ENCODE measurements at places on chromosomes 4 and X. TPM values are rescaled to one million over a fixed set of nuclear protein-coding genes. Genes with fewer than 3 reads are reported as not detected.

Gene ETDC
- total RNA-seq = not detected

Gene TBC1D8B
- 5.4 TPM for total RNA-seq

Gene PPP1R2C
- total RNA-seq = not detected

Gene CT45A1
- not detected for total RNA-seq

Gene SSX2
- total RNA-seq = not detected

Gene SSX2B
- total RNA-seq = not detected

DNA sequence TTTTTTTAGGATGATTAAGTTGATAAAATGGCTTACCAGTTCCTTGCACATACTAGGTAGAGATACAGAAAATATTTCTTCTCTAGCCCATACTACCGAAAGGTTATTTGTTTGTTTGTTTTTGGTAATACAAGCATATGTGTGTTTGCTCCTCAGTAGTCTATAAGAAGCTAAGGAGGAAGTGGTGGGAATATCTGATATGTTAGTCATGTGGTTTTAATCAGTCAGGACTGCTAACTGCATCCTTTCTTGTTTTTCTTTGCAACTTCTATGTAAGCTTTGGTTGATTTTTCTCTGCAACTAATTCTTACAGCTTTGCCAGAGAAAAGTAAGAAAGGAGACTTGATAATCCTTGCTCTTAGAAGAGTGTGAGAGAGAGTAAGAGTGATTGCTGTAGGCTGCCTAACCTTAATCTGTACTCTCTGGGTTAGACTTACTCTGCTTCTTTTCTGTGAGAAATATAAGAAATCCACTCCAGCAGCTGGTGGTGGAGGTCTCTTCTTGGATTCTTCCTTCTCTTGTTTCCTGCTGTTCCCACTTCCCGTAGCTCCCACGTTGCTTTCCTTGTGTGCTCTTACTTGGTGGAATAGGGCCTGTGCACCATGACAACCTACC, 28.3 kb downstream of the SEPTIN11 start:
- H3K36me3 ChIP-seq = no peaks in the 10 kb centered on the region
- no peak for DNase-seq
- no peak overlapping the region for H3K27ac ChIP-seq
- no peaks in the 10 kb centered on the region for H3K4me1 ChIP-seq
- no peak overlapping the region for H3K4me3 ChIP-seq
- H3K27me3 ChIP-seq = no peaks in the 10 kb centered on the region

- H3K36me3 ChIP-seq = no peaks in the 10 kb centered on the region
- no peak overlapping the region for H3K27ac ChIP-seq
- no peak overlapping the region for H3K4me3 ChIP-seq
Measured at GRCh38 chr4:178462710-178463109, 1020.5 kb upstream of the AGA start.

GRCh38 chr4:38385093-38386004, 278.6 kb upstream of the KLF3 start:
- H3K27me3 ChIP-seq = no peaks in the 10 kb centered on the region
- no peak for DNase-seq
- no peaks in the 10 kb centered on the region for H3K36me3 ChIP-seq
- peak overlapping the region; percentile 52 for H3K27ac ChIP-seq
- H3K4me3 ChIP-seq = no peak overlapping the region

- H3K36me3 ChIP-seq = no peaks in the 10 kb centered on the region
- no peak overlapping the region for H3K27ac ChIP-seq
- no peaks in the 10 kb centered on the region for H3K4me1 ChIP-seq
- no peak for DNase-seq
Measured at GRCh38 chr4:115675719-115676118, 562.3 kb upstream of the NDST4 start.

Data from sigmoid colon (tissue), 7 donors.